ENCODE measurements at places on chromosomes 11 and 22.

- DNase-seq, result no peak
These were observed 46.7 kb downstream of the RBFOX2 start for GRCh38 chr22:35981900-35982299.

GRCh38 chr11:130486987-130487923 is 38.8 kb downstream of the ADAMTS15 start:
- DNase-seq, result no peak

- DNase-seq, result no peak
These were observed 734.3 kb upstream of the ARHGAP42 start for GRCh38 chr11:99952816-99953215.

GRCh38 chr11:112318661-112319060 is 58.0 kb upstream of the PLET1 start:
- DNase-seq, result no peak
